ENCODE measurements at places on chromosomes 5 and 9.
A peak's percentile ranks its signal among the peaks of the same experiment; 100 is the strongest.

DNA sequence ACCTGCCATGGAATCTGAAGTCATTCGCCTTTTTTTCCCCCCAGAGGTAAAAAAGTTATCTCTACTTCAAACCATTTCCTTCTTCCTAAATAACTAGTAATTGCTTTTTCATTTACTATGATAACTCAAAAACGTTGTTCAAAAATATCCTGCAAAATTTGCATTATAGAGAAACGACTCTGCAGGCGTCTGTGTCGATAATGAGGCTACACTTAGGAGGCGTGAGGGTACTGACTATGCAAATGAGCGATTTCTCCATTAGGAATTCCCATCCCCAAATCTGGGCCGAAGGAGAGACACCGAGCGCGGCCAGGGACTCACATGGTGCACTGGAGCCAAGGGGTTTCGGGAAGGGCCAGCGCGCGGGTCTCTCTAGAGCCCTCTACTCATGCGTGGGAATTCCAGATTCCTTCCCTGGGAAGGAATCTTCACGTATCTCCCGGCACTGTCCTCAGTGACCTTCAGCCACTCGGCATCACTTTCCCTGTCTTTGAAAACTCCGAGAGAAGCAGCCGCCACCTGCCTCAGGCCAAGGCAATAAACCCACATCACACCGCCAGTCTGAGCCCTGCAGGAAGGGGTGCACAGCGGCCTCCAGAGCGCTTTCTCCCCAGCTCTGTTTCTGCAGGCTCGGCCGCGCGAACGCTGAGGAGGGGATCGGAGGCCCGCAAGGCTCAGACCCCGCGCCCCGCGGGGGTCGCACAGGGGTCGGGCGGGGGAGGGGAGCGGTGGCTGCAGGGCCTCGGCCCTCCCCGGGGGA is 718 bp upstream of the DENND4C start:
- DNase-seq: peak; percentile 91

DNA sequence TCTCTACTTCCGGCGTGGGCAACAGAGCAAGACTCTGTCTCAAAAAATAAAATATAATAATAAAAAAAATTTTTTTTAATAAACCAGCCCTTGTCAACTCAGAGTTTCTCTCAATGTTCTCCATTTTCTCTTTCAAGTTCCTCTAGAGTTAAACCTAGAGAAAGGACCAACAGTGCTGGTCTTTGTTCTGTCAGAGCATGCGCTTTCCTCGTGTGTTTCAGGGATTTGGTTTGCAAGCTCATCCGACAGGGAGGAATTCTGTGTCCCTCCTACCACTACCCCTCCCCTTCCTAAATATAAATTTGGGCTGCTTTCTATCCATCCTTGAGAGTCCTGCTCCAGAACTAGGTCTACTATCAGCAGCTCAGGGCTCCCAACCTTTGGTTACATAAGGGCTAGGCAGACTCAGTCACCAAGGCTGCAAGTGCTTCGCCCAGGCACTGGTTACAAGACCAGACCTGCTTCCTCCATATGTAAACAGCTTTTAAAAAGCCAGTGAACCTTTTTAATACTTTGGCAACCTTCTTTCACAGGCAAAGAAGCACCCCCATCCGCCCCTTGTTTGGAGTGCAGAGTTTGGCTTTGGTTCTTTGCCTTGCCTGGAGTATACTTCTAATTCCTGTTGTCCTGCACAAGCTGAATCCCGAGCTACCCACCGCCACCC is 13.5 kb downstream of the SETX start:
- DNase-seq: no peak

DNA sequence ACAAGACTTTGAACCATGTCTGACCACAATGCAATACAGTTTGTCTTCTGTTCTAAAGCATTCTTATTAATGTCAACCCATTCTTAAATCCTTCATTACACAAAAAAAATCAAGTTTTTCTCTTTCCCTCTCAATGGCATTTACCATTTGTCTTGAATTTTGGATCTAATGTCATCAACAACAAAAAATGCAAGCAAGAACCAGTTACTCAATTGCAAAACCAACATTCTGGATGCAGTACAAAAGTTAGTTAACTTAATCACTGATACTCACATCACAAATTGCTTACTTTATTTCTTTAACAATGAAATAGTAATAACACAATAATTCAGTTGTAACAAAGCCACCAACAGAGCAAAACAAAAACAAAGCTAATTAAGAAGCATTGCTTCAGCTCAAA is 6.0 kb downstream of the C9orf40 start:
- no peak for DNase-seq

DNA sequence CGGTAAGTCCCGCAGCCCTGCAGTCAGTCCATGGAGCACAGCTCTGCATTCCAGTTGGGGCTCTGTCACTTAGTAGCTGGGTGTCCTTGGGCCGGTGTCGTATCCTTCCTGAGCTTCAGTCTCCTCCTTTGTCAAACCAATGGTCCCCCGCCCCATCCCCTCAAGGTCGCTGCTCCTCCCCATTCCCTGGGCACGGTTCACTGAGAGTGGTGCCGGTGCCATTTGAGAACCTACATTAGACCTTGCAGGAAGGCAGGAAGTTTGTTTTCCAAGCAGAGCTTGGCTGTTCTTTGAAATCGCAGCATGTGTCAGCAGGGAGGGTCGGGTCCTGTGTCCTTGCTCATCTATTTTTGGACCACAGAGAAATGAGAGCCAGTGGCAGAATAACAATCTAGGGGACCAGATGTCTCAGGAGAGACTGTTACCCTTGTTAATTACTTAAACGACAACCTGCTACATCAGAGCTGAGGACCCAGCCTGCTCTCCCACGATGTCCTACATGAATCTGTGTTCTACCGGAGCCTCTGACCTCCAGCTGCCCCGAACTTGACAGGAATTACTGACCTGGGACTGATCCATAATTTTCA is 21.7 kb upstream of the BARHL1 start:
- no peak for DNase-seq

- no peak for DNase-seq
Observed at GRCh38 chr5:33114361-33114760, 326.4 kb upstream of the TARS1 start.

DNA sequence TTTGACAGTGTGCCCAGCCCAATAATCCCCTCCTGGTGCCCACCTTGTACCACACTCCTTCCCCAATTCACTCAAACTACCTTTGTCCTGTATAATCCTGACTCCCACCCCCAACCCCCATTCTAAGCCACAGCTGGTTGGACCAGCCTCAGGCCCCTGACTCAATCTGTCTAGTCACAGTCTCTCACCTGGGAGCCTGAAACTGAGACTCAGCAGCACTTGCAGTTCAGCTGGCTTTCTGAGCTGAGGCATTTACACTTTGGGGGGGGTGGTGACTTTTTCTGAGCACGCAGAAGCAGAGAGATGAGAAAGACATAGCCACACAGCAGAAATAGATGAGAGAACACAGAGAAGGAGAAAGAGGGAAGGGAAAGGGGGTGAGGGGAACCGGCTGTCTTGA is 247.3 kb downstream of the MAN2A1 start:
- no peak for DNase-seq

DNA sequence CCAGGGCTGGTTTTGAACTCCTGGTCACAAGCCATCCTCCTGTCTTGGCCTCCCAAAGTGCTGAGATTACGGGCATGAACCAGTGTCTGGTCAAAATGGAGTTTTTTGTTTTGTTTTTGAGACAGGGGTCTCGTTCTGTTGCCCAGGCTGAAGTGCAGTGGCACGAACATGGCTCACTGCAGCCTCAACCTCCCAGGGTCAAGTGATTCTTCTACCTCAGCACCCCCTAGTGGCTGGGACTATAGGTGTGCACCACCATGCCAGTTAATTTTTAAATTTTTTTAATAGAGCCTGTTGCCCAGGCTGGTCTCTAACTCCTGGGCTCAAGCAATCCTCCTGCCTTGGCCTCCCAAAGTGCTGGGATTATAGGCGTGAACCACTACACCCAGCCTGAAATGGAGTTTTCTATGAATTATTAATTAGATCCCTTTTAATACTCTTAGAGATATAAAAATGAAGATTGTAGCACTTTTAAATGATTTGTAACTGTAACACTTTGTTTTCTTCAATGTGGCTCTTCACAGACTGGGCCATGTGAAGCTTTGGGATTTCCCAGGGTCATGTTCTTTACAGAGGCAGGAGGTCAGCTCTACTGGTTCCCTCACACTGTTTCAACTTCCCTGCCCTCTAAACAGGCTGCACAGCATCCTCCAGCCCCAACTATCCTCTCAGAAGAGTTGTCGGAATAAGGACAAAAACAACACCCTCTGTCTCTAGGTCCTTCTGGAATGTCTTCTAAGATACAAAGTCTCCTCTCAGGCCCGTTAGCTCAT is 32.7 kb upstream of the SPARC start:
- DNase-seq: no peak

DNA sequence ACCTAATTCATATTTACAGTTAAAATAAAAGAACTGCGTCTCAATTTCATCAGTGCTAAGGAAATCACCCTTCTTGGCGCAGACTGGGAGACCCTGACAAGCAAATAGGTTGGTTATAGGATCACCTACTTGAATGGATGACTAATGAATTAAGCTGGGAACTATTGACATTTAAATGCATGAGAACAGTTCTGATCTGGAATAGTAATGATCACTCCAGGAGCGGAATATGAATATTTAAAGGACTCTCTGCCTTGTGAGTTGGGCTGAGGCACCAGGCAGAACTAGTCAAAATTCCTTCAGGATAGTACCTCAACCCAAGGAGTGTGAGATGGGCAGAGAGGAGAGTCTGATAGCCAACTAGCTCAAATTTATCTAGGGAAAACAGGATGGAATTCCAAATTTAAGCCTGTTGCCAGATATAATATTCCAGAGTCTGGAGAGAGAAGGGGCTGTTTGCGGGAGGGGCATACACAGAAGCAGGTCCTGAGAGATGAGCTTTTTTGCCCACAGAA is 364.4 kb downstream of the CSNK1G3 start:
- DNase-seq: no peak

DNA sequence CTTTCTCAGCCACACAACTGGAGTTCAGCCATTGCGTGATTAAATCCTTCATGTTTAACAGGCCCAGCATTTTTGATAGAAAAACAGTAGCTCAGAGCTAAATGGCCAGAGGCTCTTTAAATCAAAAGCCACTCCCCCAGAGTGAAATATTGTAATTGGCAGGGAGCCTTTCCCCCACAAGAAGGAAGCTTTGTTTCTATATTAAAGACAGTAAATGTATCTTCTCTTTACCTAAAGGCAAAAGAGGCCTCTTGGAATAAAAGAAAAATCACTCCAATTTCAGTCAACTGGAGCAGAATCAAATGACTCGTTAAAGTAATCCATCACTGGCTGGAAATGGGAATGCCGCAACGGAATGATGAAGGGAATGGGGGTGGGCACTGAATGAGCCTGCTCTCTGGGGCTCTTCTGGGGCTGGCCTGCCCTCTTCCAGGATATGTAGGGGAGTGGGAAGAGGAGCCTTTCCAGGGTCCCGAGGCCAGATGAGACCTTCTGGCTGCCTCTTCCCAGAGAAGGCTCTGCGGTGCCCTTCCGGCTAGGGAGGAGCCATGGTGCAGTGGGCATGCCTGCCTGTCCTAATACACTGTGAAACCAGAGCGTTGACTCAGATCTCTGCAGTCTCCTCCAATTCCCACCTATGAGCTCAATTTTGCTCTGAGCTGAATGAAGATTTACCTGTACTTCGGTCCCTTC is 45.2 kb downstream of the ANKDD1B start:
- no peak for DNase-seq

- no peak for DNase-seq
Observed at GRCh38 chr9:136678624-136679023, 8.6 kb downstream of the AGPAT2 start.

- peak; percentile 49 for DNase-seq
Observed at GRCh38 chr5:140039561-140039960, 3.5 kb downstream of the NRG2 start.

DNA sequence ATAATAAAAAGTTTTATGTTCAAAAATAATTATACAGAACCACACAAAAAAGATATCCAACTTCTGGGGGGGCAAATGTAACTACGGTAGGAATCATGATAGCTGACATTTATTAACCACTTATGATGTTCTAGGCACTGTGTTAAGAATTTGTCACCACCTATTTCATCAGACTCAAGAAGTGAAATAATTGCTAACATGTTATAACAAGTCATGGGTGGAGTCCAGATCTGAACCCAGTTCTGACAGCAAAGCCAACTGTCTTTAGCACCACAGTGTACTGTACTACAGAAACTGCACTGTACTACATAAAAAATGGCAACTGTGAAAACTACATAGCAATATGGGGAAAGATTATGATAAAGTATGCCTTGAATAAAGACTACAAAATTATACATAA is 3.0 kb upstream of the SAP30L start:
- DNase-seq: no peak
